ENCODE measurements at places on chromosomes 7 and 10.

DNA sequence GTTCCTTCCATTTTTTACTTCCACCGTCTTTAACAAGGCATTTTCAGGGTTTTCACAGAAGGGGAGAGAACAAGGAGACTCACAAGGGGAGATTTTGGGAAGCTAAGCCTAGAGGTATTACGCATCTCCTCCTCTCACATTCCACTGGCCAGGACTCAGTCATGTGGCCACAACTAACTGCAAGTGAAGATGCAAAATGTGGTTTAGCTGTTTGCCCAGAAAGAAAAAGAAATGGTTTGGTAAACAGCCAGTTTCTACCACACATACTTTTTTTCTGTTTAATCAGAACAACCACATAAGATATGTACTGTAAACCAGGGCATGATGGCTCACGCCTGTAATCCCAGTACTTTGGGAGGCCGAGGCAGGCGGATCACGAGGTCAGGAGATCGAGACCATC, 21.4 kb upstream of the HELLS start:
- no peak for DNase-seq

- DNase-seq: no peak
Observed at GRCh38 chr10:49325131-49325915, 26.4 kb downstream of the C10orf71 start.

GRCh38 chr7:97011536-97012364, 6.4 kb downstream of the DLX6 start:
- no peak for DNase-seq

DNA sequence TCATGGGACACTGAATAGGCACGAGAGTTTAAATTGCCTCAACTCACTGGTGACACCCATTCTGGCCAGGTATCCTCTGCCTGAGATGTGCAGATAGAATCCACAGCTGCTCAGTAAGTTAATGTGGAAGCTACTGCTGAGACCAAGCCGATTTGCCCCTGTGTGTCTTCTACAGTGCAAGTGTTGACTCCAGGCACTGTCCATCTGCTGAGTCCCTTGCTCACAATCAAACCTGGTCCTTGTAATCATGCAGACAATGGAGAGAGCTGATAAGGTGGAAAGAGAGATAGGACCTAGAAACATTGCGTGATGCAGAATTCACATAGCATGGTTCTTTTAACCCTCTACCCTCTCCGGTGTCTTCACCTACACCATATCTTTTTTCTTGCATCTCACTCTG, 101.4 kb downstream of the ITGB8 start:
- no peak for DNase-seq

- DNase-seq: no peak
Observed at GRCh38 chr7:135275971-135276580, 42.4 kb downstream of the STRA8 start.

DNA sequence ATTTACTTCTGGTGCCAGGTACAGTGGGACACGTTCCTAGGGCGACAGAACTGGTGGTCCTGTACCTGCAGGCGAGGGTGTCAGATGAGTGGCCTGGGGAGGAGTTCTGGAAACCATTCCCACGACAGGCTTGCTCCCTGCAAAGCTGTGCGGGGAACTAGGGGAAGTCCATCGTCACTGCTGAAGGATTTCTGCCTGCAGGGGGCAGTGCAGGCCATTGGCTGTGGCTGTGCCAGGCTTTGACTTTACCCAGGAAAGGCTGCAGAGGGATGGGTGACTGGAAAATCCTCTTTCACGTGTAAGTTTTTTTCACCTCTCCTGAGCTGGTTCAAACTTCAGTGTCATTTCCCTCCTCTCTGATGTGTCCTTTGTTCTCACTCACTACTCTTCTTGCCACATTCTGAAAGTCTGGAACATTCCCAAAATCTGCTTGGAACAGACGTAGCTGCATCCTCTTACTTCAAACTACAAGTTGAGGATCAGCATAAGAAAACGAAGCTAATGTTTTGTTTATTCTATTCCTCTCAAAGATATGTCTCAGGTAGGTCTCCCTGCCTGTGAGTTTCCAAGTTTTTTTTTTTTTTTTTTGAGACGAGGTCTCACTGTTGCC, 126.5 kb downstream of the SH2D4B start:
- peak; percentile 66 for DNase-seq

DNA sequence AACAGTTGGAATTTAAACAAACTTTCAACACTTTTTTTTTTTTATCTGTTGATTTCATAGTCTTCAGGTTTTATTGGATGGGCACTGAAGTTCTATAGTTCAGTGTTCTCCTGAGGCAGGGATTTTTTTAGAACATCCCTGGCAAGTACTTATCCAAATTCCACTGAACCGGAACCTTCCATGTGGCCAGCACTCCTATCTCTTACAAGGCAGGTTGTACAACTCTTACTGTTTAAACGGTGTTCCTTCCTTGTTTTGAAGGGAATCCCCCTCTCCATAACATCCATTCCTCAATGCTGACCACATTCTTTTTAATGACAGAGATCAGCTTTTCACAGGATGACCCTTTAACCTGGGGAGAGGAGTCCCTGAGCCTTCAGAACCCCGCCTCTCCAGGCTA, 238.9 kb upstream of the CTBP2 start:
- no peak for DNase-seq

- DNase-seq: no peak
Observed at GRCh38 chr7:120181499-120181898, 91.5 kb upstream of the KCND2 start.

DNA sequence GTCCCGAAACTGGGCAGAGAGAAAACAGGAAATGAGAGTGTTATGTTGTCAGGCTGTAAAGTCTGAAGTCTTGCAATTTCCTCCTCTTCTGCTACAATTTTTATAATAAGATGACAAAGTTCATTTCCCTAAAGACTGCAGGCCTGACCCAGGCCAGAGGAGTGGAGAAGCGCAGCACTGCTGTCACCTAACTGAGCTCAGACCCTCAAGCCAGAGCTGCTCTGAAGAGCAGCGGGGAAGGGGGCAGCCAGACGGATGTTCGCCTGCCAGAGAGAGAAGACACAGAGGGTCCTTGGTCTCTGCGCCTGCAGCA, 12.6 kb upstream of the AOAH start:
- DNase-seq: no peak

GRCh38 chr7:152128252-152128651, 102.8 kb downstream of the GALNT11 start:
- no peak for DNase-seq

- DNase-seq: no peak
Observed at GRCh38 chr10:14971867-14972448, 12.8 kb downstream of the MEIG1 start.

- DNase-seq: no peak
Observed at GRCh38 chr10:29495366-29495765, 139.4 kb downstream of the SVIL start.

- no peak for DNase-seq
Observed at GRCh38 chr10:90906596-90906995, 14.3 kb downstream of the ANKRD1 start.

GRCh38 chr10:82319562-82319961, 444.6 kb downstream of the NRG3 start:
- DNase-seq: no peak

- DNase-seq: no peak
Observed at GRCh38 chr10:33336582-33337325, 2.3 kb upstream of the NRP1 start.

GRCh38 chr10:119340893-119341458, 133.6 kb downstream of the GRK5 start:
- DNase-seq: no peak

DNA sequence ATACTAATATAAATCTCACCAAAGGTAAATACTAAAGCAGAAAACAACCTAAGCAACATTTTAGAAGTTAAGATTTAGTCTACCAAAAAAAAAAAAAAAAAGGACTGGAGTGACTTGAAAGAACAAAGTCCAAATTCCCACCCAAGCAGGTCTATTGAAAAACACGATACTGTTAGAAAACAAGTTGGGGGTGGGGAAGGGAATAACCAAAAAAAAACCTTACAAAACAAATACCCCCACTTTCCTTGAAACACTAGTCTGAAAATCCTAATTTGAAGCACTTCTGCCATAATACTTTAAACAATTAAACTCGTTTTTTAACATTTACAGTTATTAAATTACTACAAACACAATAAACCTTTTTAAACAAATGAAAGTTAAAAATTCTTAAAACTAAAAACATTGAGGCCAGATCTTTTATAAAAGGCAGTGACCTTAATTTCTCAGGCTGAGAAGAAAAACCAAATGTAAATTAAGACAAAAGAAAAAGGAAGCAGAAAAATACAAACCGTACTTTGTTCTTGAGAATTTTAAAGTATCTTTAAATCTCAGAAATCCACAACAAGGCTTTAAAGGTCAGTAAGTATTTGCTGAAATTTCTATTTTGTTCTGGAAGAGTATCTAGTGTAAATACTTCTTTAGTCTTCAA, 135.1 kb downstream of the NRBF2 start:
- DNase-seq: no peak

DNA sequence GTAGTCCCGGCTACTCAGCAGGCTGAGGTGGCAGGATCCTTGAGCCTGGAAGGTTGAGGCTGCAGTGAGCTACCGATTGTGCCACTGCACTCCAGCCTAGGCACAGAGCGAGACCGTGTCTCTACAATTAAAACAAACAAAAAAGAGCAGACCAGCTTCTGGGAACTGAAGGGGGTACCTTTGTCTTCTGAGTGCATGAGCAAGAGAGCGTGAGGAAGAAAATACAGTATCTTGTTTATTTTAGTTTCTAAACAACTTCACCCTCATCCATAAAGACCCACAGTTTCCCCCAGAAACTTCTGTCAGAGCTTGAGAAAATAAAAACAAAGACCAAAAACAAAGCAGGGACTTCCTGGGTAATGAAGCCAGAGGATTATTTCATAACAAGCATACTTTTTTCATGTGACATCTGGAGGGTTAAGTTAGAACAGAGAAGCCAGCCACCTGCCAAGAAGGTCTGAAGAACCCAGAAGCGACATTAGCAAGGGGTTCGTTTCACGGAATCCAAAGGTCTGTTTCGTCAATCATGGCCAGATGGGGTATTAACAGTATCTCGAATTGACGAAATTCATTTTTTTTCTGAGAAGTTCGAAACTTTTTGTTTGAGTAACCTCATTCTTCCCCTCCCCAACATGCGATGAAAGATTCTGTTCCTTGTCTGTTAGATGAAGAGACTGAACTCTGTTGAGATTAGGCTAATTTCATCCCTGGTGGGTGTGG, 10.2 kb upstream of the IL2RA start:
- DNase-seq: no peak

DNA sequence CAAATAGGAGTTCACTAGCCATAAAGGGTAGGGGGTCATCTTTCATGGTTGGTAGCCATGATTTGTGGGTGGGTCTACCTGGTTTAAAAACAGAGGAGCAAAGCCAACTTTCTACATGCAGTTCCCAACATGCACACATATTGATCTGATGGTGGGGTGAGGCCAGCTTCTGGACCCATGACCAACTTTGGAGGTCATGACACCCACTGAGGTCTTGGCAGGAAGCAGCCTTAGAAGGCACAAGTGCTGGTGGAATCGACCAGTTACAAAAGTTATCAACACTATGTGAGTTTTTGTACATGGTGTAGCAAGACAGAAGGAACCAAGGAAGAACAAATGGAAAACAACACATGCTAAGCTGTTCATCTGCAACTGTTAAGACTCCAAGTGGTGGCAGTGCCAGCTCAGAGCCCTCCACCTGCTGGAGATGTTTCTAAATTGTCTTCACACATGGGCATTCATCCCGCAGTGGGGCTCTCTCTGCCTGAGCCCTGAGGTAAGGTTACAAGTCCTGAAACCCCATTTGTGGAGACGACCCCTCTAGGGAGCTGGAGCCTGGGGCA, 101.1 kb upstream of the TCF7L2 start:
- no peak for DNase-seq

DNA sequence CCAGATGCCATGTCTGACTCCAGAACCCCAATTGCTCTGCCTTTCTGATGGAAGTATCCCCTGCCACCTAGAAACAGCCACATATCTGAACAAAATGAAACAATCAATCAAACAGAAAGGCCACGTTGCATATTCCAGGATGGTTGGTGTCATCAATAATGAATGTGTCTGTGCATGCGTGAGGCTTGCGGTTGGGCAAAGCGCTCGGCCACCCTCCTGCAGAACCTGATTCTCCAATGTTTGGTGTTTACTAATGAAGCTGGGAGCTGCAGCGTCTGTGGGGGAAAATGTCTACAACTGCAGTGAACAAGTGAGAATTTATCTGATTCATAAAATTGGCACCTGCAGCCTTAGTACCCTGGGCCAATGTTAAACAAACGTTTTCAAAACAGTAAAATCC, 121.2 kb upstream of the ADARB2 start:
- no peak for DNase-seq

- DNase-seq: peak; percentile 79
Observed at GRCh38 chr10:25080880-25081581, 64.6 kb downstream of the THNSL1 start.

- no peak for DNase-seq
Observed at GRCh38 chr7:108686494-108686893, 116.8 kb downstream of the DNAJB9 start.
